PC-9 (cell line): ENCODE measurements at places on chromosomes 6 and 20. TPM values are rescaled to one million over a fixed set of nuclear protein-coding genes. Genes with fewer than 3 reads are reported as not detected.

BACH2 gene
- 2.3 and 4.2 TPM in 2 replicates for total RNA-seq

HCK gene
- not detected in 2 replicates for total RNA-seq

NNAT gene
- not detected in 2 replicates for total RNA-seq

CALHM6 gene
- not detected in 2 replicates for total RNA-seq

PTK6 gene
- 12.9 and 13.3 TPM in 2 replicates for total RNA-seq

TNF gene
- not detected in 2 replicates for total RNA-seq

MCCD1 gene
- not detected in 2 replicates for total RNA-seq

PRL gene
- not detected in 2 replicates for total RNA-seq

DEFB132 gene
- not detected in 2 replicates for total RNA-seq

NRN1 gene
- total RNA-seq = not detected in 2 replicates

OPN5 gene
- total RNA-seq = not detected in 2 replicates

KIAA1755 gene
- 0.22 and 0.30 TPM in 2 replicates for total RNA-seq

SLC17A9 gene
- 0.20 and 0.22 TPM in 2 replicates for total RNA-seq

CABLES2 gene
- total RNA-seq = 11.2 and 14.1 TPM in 2 replicates

ME1 gene
- total RNA-seq = 82.0 and 111 TPM in 2 replicates

CCN6 gene
- total RNA-seq = not detected in 2 replicates

AVP gene
- total RNA-seq = not detected in 2 replicates

MYO6 gene
- 93.0 and 98.2 TPM in 2 replicates for total RNA-seq

CENPW gene
- total RNA-seq = 54.5 and 85.1 TPM in 2 replicates

CEP250 gene
- 63.6 and 79.5 TPM in 2 replicates for total RNA-seq

ABHD16B gene
- total RNA-seq = not detected in 2 replicates

SPDEF gene
- total RNA-seq = 0.85 and 1.4 TPM in 2 replicates

ACSS1 gene
- 12.8 and 12.9 TPM in 2 replicates for total RNA-seq

ADNP gene
- total RNA-seq = 83.3 and 104 TPM in 2 replicates

IPCEF1 gene
- total RNA-seq = 0.28 and 0.57 TPM in 2 replicates

EYA2 gene
- not detected in 2 replicates for total RNA-seq

PCSK2 gene
- not detected in 2 replicates for total RNA-seq

GSTA1 gene
- not detected in 2 replicates for total RNA-seq

SOD2 gene
- total RNA-seq = 49.6 and 63.3 TPM in 2 replicates

CDH22 gene
- not detected in 2 replicates for total RNA-seq

MATN4 gene
- total RNA-seq = 0.33 and 0.60 TPM in 2 replicates

CTCFL gene
- not detected in 2 replicates for total RNA-seq

C6orf52 gene
- total RNA-seq = 6.1 and 6.2 TPM in 2 replicates

BEND3 gene
- 3.4 and 3.8 TPM in 2 replicates for total RNA-seq

HLA-DOA gene
- total RNA-seq = not detected in 2 replicates

STX11 gene
- total RNA-seq = 0.17 and 0.40 TPM in 2 replicates

KCNK16 gene
- total RNA-seq = not detected in 2 replicates

ADGRB3 gene
- total RNA-seq = not detected in 2 replicates

TCP11 gene
- total RNA-seq = not detected in 2 replicates

SLC23A2 gene
- total RNA-seq = 20.4 and 22.3 TPM in 2 replicates

SLC16A10 gene
- 1.7 and 2.5 TPM in 2 replicates for total RNA-seq

TMEM217 gene
- 4.9 and 5.3 TPM in 2 replicates for total RNA-seq

HLA-DMA gene
- total RNA-seq = 18.3 and 22.1 TPM in 2 replicates

MYLK2 gene
- total RNA-seq = 0.18 and 0.50 TPM in 2 replicates

RALY gene
- total RNA-seq = 214 and 219 TPM in 2 replicates

KHDC1 gene
- 14.3 and 16.2 TPM in 2 replicates for total RNA-seq

ZNF311 gene
- total RNA-seq = 2.1 TPM in 2 replicates

IL17F gene
- total RNA-seq = not detected in 2 replicates

ZNF341 gene
- 5.2 and 5.6 TPM in 2 replicates for total RNA-seq

TDRD6 gene
- 0.23 and 0.57 TPM in 2 replicates for total RNA-seq

SOX4 gene
- 32.8 and 36.1 TPM in 2 replicates for total RNA-seq

FAM83D gene
- 44.6 and 57.3 TPM in 2 replicates for total RNA-seq

RAB5IF gene
- total RNA-seq = 220 and 303 TPM in 2 replicates

MAK gene
- total RNA-seq = 0.85 and 1.6 TPM in 2 replicates

MEI4 gene
- total RNA-seq = not detected in 2 replicates

PBOV1 gene
- total RNA-seq = not detected in 2 replicates

ZMYND8 gene
- total RNA-seq = 72.3 and 107 TPM in 2 replicates
